ENCODE measurements at places on chromosomes 13 and 19.

GRCh38 chr19:2582984-2583956, 107.3 kb downstream of the GADD45B start:
- DNase-seq = peak; percentile 50

DNA sequence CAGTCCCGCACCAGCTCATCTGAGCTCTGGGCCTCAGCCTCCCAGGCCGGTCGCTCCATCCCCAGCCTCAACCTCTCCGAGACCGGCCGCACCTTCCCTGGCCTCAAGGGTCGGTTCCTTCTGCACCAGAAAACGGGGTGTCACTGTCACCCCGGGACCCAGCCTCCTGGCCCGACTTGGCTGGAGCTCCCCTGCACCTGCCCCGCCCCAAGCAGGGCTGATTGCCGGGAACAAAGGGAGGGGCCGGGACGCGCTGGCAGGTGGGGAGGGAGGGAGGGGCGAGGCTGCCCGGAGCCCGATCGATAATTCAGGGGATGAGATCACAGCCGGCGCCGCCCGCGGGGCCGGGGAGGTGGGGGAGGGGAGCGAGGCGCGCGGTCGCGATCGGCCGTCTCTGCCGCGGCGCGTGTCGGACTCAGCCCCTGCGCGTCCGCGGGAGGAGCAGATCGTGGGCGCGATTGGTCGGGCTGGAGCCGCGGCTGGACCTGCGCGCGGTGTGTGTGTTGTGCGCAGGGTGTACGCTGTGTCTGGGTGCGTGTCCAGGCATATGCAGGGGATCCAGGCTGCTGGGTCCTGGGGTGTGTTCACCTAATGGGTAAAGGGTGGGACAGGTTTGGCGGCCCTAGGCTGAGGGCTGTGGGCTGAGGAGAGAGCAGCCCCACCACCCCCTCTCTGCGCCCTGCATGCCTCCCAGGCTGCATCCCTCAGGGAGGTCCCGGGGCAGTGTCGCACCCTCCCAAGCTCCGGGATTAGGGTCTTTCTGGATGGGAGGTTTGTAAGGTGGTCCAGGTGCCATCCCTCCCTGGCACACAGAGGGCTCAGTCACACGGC, 1.1 kb upstream of the SHC2 start:
- no peak for DNase-seq

DNA sequence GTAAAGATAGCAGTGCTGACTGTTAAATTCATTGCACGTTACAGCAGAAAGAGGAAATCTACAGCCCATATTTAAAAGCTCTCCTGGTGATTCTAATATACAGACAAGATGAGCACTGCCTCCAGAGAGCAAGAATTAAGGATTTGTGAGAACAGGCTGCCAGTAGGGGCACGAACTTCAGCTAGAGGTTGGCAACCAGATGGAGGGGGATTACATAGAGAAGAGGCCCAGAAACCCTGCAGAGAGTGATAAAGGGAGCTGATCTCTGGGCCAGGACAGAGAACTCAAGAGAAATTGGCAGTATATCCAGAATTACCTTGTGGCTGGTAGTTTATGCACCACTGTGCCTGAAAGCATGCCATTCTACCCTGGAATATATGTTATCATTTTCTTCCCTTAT, 144.8 kb downstream of the UFM1 start:
- no peak for DNase-seq

DNA sequence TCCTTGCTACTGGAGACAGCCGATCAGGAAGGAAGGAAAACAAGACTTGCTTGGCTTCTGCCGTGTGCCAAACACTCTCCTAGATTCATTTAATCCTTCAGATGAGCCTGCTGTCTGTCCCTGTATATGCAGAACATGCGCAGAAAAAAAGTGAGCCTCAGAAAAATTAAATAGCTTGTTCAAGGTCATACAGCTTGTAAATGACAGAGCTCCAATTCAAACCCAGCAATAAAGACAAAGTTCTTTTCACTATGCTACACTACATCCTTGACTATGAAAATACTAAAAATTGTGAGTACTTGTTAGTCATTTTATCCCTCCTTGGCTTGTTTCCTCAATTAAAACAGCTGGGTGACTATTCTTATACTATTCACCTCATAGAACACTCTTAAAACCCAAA, 121.4 kb downstream of the KCNRG start:
- DNase-seq = no peak

DNA sequence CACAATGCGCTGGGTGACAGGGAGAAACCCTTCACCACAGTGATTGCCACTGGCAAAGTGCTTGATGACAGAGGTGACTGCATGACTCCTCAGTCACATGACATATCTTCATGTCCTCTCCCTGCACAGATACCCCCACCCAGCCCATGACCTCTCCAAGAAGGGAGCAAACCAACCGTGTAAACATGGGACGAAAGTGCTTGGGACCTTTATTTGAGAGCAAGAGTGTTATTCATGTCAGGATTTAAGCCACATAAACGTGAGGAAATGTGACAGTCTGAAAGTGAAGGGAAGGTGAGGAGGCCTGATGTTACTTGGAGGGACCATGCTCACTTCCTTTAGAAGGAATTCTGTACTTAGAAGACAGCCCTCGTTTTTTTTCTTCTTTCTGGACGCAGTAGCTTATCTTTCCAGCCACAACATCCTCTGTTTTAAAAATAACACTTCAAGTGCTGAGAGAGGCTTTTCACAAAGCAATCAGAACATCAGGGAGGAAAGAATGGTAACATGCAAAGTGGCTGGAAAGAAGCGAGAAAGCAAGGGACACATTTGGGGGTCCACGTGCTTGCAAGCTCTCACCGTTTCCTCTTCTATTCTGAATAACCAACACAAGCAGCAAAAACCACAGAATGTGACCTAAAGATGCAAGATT, 35.6 kb downstream of the EPS15L1 start:
- no peak for DNase-seq

DNA sequence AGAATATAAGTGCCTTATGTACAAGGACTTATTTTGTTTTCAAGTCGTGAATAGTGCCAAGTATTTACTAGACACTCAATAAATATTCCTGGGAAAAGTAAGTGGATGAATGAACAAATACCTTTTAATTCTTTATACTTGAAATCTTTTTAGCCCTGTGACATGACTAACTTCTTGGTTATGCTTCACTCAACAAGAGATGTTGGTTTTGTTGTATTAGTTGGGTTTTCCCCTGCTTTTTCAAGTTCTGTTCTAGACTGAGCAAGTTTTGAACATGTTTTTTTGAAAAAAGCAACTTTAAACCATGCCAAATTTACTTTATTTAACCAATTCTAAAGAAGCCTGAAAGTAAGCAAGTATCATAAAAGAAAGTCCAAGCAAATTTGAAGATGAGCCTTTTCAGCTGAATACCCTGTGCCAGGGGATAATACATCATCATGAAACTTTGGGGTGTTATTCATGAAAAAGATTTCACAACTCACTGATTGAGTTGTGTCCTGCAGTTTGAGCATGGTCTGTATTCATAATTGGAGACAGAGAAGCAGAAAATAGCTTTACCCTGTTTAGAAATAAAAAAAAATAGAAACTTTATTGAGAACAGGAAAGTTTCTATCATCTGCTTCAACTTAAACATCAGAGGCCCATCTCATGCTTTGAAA, 11.1 kb downstream of the LMO7 start:
- no peak for DNase-seq

- no peak for DNase-seq
Observed at GRCh38 chr19:38277549-38277948, 13.2 kb downstream of the SPINT2 start.

DNA sequence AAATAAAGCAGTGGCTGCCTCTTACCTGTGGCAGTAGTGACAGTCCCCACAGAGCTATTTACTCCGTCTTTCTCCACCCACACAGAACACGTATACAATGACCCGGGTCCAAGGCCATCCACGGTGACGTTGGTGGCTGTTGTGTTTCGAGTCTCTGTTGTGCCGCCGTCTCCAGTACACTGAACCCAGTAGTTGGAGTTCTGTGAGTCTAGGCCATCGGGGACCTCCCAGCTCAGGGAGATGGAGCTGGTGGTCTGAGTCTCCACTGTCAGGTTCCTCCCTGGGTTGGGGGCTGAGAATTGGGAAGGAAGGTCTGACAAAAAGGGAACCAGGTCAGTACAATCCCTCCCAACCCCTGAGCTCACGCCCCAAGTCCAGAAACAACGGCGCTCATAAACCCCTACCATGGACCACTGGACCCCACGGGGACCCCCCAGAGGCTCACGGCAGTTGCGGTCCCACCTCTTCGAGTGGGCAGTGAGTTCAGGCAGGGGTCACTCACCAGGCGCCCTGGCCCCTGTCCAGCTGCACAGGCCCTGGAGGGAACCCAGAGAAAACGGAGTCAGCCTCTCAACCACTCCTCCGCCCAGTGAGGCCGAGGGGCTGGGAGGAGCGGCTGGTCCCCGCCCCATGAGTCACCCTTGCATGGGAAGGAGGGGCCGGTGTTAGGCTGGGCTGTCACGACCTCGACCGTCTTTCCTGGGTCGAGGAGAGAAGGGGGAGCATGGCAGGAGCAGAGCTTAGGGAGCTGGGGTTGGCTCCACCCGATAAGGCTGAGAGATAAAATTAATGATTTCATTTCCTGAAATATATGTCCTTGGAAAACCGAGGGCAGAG, 2.4 kb downstream of the PTPRH start:
- no peak for DNase-seq

DNA sequence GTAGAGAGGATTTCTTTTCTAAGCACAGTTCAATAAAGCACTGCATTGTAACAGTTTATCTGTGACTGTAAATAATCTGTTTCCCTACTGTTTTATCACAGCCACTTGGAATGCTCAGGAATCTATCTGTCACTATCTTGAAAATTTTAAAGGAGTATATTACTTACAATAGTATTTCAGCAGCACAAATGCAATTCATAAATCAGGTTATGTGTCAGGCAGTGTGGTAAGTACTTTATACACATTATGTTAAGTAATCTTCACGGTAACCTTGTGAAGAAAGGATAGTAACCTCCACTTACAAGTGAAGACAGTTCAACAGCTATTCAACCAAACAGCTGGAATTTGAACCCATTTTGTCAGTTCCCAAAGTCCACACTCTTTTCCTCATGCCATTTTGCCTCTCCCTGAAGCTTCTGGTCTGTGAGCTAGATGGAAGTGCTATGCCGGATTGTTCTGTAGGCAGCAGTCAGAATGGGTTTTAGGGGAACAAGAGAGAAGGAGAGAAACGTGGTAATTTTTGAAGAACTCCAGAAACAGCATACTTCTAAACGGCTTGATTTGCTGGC, 125.0 kb downstream of the KLF12 start:
- DNase-seq = no peak
